Left hindlimb (tissue), 1 donor: ENCODE measurements at places on chromosomes 4 and X.

DNA sequence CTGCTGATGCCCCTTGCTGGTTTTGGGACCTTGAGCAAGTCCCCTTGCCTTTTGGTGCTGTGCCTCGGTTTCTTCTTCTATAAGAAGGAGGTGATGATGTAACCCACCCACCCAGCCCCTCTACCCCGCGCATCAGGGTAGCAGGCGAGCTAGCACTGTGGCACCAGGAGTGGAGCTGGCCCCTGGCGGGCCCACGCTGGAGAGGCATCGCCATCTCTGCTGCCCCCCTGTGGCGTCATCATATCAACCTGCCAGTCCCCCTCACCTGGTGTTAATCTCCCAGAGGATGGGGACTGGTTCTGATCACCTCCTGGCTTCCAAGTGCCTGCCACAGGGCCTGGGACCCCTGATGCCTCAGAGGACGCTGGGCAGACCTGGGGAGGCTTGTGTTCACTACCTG lies 6.3 kb upstream of the SORCS2 start:
- DNase-seq = peak; percentile 30

DNA sequence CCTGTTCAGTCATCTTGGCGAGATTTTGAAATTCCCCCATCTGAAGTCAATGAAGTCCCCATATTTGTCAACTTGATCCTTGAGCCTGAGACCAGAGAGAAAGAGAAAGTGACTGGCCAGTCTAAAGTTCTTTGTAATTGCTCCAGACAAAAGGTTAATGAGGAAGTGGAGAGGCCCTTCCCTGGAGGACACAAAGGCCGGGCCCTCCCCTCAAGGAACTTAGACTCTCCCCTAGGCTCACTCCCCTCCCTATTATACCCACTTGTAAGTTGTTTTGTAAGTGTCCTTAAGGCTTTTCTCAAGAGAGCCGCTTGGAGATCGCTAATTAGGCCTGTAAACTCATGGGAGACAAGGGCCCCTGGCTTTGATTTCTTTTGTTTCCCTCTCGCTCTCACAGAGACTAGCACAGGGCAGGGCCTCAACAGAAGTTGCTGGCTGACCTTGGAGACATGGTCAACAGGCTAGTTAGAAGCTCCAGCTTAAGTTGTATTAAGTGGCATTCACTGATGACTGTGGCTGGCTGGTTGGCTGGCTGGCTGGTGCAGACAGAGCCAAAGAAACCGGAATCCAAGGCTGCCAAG lies 20.3 kb upstream of the GPC4 start:
- no peak for DNase-seq

GRCh38 chrX:9414416-9414815 lies 50.4 kb upstream of the TBL1X start:
- no peak for DNase-seq

DNA sequence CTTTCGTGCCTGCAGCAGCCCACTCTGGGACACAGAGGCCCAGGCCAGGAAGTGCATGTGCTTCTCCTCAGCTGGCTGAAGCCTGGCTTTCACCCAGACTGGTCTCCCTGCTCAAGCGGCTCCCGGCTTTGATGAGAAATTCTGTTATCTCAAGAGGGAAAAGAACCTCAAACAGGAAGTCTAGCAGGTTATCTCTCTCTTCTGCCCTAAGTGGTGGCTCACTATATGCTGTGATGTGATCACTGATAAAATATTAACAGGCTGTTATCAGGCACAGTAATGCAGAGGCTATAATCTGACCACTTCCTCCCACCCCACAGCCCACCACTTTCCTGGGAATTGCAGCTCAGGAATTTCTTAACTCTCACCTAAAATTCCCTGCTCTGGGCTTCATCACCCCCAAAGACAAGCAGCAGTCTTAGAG lies 13.3 kb downstream of the CLDN2 start:
- no peak for DNase-seq

- no peak for DNase-seq
Observed at GRCh38 chr4:121155893-121156292, 8.2 kb downstream of the TNIP3 start.

GRCh38 chr4:14022456-14022855 lies 394.9 kb upstream of the BOD1L1 start:
- DNase-seq = no peak

GRCh38 chr4:174375422-174375821 lies 91.7 kb downstream of the CEP44 start:
- no peak for DNase-seq

DNA sequence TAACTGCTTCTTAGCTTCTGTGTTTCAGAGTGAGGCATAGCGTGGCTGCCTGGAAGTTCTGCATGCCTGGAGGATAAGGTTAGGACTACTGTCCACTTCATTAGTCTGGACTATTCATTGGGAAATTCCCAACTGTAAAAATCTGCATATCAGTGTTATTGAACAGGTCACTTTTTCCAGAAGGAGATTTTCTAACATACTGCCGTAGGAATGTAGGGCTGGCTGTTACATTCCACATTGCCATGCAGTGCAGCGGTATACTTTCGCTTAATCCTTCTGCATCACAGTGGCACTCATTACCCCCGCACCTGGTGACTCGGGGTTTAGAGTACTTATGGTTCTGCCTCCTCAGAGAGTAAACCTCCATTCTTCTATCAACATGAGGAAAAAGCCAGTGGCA lies 104.6 kb downstream of the NPFFR2 start:
- no peak for DNase-seq

GRCh38 chr4:181877329-181877848 lies 365.8 kb upstream of the TENM3 start:
- no peak for DNase-seq

DNA sequence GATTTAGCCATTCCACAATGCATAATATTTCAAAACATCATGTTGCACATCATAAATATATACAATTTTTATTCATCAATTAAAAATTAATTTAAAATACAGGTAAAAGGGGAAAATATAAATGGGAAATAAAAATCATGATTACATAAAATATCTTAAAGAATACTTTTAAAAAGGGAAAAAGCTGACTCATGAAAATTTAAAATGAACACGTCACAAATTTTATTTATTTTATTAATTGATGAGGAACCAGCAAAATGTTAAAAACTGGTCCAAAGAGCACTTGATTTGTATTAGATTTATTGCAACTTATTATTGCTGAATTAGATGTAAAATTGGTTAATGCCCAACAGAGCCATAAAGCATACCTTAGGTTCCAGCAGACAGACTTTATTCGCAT lies 78.5 kb upstream of the ANK2 start:
- DNase-seq = no peak

GRCh38 chr4:141972950-141973349 lies 336.6 kb downstream of the IL15 start:
- DNase-seq = no peak

- no peak for DNase-seq
Observed at GRCh38 chr4:53076374-53076958, 214.3 kb downstream of the RASL11B start.

- DNase-seq = peak; percentile 86
Observed at GRCh38 chr4:7463566-7464258, 29.0 kb upstream of the PSAPL1 start.

DNA sequence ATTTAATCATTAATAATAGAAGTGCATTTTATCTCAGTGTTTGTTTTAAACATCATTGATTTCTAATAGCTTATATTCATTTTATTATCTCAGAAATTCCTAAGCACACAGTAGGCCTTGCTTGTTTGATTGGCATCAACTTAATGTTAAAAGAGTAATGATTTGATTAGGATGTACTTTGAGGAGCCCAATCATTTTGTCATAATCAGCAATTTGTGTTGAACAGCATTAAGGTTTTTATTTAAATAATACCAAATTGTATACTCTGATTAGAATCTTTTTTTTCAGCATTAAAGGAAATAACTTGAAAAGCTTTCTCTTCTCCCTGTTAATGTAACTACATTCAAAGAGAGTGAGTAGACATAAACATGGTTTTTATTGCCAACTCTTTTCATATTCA lies 2262.0 kb upstream of the TENM3 start:
- DNase-seq = no peak

- DNase-seq = no peak
Observed at GRCh38 chr4:130395871-130396270, 1299.9 kb downstream of the C4orf33 start.

GRCh38 chr4:172202480-172203076 lies 389.4 kb downstream of the GALNTL6 start:
- no peak for DNase-seq

DNA sequence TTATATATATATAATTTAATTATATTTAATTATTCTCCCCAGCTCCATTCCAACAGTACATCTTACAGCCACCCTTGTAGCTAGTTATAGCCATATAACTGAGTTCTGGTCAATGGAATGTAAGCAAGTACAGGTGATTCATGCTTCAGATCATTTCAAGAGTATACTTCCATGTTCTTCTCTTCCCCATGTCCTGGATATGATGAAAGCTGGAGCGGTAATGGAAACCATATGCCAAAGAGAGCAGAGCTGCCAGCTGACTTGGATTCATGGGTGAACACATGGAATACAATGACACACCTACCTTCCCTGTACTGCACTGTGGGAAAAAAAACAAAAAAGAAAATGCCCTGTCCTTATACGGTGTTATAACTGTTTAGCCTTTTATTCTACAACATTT lies 17.5 kb upstream of the CORIN start:
- DNase-seq = no peak

- DNase-seq = no peak
Observed at GRCh38 chr4:1846580-1846979, 9.4 kb downstream of the LETM1 start.

GRCh38 chr4:41989994-41990364 lies 351 bp upstream of the SLC30A9 start:
- DNase-seq = no peak

DNA sequence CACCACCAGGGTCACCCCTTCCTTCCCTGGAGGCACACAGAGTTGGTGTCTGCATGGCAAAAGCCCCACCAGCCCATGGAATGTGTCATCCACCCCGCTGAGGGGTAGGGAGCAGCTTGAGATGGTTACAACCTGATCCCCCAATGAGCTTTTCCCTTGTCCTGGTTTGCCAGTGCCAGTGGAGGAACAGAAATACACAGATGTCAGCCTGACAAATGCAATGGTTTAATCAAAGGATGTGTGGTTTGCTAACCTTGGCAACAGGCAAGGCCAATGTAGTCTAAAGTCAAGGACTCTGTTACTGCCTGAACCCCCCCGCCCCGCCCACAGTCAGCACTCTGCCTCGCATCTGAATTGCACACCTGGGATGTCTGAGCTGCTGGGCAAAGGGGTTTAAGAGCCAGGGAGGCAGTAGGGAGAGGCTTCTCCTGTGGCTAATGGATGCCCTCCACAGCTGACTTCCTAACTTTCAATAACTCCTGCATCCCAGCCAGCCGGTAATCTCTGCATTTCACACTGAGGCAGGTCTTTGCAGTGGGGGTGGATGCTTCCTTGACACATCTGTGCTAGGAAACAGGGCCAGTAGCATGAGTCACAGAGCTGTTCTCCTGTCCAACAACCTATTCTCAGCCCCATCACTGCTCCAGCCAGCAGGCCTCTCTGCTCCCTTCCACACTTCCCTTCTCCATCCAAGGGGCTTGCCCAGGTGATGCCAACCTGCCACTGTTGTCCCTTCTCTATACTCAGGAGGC lies 137.5 kb downstream of the AMMECR1 start:
- peak; percentile 48 for DNase-seq

DNA sequence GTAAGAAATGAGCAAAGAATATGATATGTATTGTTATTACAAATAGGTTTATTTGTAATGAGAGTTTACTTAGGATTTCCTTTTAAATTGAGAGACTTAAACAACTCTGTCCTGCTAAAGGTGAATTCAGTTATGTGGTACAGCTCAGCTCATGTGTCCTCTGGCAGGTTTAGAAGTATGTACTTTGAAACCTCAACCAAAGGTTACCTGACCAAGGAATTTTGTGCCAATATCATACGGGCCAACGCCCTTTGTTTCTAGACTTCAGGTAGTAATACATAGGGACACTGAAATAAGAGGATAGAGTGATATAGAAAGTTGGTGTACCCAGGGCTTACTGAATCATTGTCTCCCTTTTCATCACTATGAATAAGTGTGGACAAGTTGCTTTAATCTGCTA lies 25.7 kb downstream of the SLAIN2 start:
- DNase-seq = no peak

- no peak for DNase-seq
Observed at GRCh38 chr4:94695384-94695783, 62.4 kb upstream of the BMPR1B start.

- no peak for DNase-seq
Observed at GRCh38 chr4:133865612-133866327, 335.8 kb downstream of the PABPC4L start.

GRCh38 chrX:123447506-123447905 lies 263.4 kb downstream of the GRIA3 start:
- no peak for DNase-seq

DNA sequence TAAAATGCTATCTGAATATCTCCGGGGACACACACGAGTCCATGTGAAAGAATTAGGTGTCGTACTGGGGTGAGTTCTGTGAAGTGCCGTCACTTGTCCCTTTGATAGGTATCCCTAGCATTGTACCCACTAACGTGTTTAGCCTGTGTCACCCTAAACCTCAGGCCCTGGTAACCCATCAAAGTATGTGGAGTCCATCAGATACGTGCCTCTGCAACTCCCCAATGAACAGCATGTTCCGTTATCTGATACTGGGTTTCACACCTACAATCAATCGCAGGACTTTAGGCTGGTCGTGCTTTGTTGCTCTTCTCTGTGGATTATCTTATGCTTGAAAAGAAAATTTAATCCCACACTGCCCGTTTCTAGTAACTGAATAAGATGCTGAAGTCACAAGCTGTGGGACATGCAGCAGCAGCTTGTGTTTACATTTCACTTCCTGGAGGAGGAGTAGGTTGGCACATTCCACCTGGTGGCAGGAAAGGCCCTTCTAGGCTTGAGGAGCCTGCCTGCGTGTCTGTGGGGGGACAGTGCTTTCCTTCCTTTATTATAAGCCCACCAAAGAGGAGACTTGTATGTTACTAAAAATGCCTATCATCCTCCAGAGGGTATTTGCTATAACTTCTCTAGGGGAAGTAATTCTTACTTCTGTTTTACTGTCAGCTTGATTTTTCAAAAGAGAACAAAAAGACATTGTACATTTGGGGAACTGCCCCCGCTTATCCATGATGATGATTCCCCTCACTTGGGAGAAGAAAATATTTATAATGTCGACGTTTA lies 127.2 kb downstream of the FNIP2 start:
- no peak for DNase-seq

DNA sequence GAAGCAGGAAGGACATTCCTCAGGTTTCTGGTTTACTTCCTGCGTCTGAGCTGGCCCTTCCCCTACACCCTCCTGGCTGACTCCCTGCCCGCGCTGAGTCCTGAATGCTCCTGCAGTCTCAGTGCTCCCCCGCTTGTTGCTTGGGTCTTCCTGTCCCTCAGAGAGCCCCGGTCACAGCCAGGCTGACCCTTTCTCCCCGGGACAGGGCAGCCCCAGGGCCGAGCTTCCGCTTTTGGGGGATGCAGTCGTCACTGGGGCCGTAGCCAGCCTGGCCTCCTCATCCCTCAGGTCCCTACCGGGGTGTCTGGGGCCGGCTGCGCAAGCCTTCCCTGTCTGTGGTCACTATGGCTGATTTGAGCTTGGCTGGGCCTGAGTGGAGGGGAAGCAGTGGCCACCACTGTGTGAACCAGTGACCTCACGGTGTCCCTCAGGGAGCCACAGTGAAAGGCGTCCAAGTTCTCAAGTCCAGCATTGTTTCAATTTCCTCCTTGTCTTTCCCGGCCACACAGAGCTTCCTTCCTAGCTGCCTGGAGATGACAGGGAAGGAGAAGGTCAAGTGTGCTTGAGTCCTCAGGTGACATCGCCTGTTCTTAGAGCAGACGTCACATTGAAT lies 34.1 kb upstream of the ASMTL start:
- DNase-seq = no peak
